Heart left ventricle (tissue), 16 donors: ENCODE measurements at places on chromosomes 2 and 18. TPM values are rescaled to one million over a fixed set of nuclear protein-coding genes. Genes with fewer than 3 reads are reported as not detected.

The IL18R1 gene
- 1.1 TPM for polyA plus RNA-seq

The GLI2 gene
- polyA plus RNA-seq: 0.30 TPM

- no peak for DNase-seq
Observed at GRCh38 chr18:59063912-59064311, 75.8 kb upstream of the SEC11C start.

The TCF4 gene
- 12.8 TPM for polyA plus RNA-seq

DNA sequence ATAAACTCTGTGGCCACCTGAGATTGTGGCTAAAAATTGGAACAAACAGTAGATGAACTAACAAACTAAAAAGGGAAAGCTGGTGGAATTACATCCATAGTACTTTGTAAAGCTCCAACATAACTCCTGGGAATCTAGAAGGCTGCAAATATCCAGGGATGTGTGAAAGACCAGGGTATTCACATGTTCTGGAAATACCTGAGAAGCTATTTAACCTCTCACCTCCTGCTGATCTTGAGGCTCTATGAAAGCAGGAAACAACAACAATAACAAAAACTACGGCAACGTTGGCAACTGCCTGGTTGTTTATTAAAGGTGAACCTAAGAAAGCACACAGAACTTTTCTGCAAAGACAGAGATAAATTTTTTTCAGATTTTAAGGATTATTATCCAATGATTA lies 171.3 kb downstream of the CCDC178 start:
- DNase-seq: no peak

GRCh38 chr2:116133381-116133942 lies 1681.0 kb upstream of the DDX18 start:
- DNase-seq: no peak

DNA sequence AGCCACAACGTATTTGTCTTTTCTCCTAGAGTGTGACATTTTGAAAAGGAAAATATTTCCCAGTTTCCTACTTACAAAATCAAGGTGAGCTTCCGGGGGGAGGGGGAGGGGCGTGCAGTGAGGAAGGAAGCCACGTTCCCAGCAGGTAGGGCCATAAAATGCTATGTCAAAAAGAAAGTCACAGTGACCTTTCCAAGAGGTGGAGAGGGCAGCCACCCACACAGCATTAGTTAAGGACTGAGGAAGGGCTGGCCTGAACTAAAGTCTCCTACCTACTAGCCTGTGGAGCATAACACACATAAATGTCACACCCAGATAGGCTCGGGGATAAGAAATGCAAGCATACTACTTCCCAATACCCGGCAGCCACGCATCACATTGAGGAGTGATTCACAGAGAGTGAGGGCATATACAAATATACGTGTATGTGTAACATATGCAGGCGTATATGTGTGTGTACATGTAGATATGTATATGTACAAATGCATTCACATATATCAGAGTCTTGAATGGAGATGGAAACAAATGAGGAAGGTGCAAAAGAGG lies 191.1 kb downstream of the STK39 start:
- no peak for DNase-seq

The SLC1A4 gene
- 19.5 TPM for polyA plus RNA-seq

DNA sequence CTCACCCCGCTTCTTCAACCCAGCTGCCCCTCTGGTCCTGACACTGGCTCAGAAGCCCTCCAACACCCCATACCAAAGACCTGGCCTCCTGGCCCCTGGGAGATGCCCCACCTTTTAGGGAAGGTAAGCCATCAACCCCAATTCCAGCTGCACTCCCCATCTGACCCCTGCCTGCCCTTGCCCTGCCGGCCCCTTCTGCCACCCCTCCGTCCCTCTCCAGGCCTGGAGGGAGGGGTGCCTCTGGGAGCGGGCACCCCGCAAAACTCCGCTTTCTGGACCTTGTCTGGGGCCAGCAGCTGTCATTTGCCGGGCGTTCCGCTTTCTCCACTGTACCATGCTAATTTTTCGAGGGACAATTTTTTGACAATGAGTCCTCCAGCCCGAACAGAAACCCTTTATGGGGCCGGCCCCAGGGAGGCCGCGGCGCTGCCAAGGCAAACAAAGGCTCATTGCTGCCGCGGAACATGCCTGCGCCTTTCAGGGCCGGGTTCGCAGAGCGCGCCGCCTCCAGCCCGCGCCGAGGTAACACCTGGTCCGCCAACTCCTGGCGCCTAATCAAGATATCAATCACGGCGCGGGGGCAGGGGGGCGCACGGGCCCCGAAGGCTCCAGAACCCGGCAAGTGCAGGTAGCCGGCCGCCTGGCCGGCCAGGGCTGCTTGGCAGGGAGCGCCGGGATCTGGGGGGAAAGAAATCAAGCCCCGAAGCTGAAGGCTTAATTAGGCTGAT lies 96.0 kb downstream of the INHBB start:
- DNase-seq: no peak

GRCh38 chr2:173909846-173910245 lies 55.3 kb downstream of the SP3 start:
- no peak for DNase-seq

- DNase-seq: no peak
Observed at GRCh38 chr2:166784296-166784946, 103.9 kb upstream of the XIRP2 start.

The RRM2 gene
- polyA plus RNA-seq: 0.44 TPM

DNA sequence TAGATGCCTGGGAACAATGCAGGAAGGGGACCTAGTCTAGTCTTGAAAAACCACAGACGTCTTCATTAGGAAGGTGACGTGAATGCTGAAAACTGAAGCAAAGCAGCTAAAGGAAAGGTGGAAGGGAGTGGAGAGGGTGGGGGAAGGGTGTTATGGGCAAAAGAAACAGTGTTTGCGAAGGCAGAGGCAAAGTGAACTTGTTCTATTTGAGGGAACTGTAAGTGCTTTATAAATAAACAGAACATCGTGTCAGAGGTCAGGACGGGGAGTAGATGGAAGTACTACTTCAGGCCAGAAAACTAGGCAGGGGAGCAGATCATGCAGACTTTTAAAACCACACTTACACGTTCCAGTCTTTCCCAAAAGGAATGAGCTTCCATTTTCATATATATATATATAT lies 57.8 kb downstream of the FASTKD2 start:
- DNase-seq: peak; percentile 36

GRCh38 chr2:113184531-113185230 lies 10.9 kb downstream of the PSD4 start:
- no peak for DNase-seq

The THOC1 gene
- 19.0 TPM for polyA plus RNA-seq

The CAD gene
- polyA plus RNA-seq: 9.3 TPM

GRCh38 chr2:108923019-108923700 lies 65.9 kb downstream of the EDAR start:
- no peak for DNase-seq

DNA sequence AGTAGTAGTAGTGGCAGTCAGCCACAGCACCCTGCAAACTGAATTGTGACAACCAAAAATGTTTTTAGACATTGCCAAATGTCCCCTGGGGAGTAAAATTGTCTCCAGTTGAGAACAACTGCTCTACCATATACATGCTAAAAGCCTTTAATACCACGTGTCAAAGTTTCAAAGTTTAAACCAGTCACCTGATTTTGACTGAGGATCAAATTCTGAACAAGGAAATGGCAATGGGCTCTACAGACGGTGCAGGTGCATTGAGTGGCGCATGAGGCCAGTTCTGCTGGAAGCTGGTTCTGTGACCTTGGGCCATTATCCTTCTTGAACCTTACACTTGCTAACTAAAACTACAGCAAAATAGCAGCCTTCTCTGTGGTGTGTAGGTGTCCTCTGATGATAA lies 85.0 kb downstream of the LIPG start:
- DNase-seq: no peak

- no peak for DNase-seq
Observed at GRCh38 chr2:216858312-216858711, 1.6 kb downstream of the TNP1 start.

DNA sequence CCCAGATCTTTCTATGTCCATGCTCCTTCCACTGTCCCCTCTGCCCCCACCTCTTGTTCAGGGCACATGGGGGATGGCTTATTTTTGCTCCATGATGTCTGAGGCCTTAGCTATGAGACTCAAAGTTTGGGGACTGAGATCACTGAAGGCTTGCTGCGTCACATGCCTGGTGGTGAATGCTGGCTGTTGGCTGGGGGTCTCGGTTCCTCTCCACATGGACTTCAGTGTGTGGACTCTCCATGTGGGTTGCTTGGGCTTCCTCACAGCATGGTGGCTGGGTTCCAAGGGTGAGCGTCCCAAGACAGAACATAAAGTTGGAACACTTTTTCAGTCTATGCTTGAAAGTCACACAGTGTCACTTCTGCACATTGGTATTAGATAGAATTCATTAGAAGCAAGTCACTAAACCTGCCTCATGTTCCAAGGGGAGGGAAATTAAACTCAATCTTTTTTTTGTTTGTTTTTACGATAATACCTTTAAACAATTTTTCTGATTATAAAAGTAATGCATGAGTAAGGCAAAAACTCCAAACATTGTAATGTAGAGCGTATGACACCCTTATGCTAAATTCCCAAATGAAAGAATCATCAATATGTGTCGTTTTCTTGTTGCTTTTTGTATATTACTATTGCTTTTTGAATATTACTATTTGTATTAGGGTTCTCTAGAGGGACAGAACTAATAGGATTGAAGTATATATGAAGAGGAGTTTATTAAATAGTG lies 111.7 kb downstream of the MYCN start:
- no peak for DNase-seq

DNA sequence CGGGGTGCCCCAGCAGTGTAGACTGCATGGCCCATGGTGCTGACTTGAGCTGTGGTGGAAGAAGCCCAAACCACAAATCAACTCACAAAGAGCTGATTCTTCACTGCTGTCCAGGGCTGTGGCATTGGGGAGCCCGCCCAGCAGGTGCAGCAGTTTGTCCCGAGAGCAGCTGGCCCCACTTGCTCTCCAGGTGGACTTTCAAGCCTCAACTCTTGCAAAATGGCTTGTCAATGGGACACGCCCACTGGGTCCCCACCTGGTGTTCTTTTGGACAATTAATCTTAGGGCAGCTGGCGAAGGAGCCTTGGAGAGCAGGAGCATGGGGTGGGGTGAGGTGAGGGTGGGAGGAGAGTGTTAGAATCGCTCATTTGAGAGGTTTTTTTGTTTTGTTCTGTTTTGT lies 117.9 kb downstream of the MYCN start:
- no peak for DNase-seq

DNA sequence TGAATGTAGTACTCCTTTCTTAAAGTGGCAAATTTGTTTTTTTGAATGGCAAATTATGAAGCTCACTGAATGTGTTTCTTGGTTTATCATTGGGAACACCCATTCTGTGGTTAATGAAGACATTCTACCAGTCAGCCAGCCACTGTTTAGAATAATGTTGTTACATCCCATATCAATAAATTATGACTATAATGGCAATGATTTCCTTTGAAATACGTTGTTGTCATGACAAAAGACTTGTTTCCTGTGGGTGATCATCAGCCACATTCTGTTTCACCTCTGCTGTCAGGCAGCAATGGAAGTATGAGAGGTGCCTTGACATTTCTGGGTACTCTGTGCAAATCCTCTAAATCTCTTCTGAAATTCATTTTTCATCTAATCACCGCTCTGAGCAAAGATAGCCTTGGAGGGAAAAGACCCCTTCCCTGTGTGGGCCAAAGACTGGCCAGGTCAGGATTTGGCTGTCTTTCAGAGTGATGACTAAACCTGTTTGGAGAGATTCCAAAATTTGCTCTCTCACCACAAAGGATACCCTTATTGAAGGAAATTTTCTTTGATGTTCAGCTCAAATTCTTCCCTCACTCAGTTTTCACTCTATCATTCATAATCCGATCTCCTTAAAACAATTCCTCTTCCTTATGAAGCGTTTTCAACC lies 869.2 kb downstream of the BCL11A start:
- DNase-seq: no peak

The SDC1 gene
- 0.28 TPM for polyA plus RNA-seq

The GGCX gene
- polyA plus RNA-seq: 12.6 TPM

GRCh38 chr18:69002233-69002632 lies 204.4 kb downstream of the CCDC102B start:
- DNase-seq: no peak

GRCh38 chr2:23465936-23466335 lies 81.0 kb downstream of the KLHL29 start:
- no peak for DNase-seq

- DNase-seq: no peak
Observed at GRCh38 chr2:142642650-142643049, 234.8 kb upstream of the KYNU start.

The RNF181 gene
- polyA plus RNA-seq: 165 TPM

GRCh38 chr2:226080334-226080733 lies 680.8 kb downstream of the NYAP2 start:
- DNase-seq: no peak

The INHBB gene
- polyA plus RNA-seq: 2.8 TPM

- DNase-seq: no peak
Observed at GRCh38 chr2:11346023-11346482, 1.6 kb upstream of the ROCK2 start.

- DNase-seq: no peak
Observed at GRCh38 chr2:65922030-65922429, 489.6 kb upstream of the SPRED2 start.

GRCh38 chr2:20418519-20418918 lies 28.4 kb upstream of the RHOB start:
- no peak for DNase-seq

DNA sequence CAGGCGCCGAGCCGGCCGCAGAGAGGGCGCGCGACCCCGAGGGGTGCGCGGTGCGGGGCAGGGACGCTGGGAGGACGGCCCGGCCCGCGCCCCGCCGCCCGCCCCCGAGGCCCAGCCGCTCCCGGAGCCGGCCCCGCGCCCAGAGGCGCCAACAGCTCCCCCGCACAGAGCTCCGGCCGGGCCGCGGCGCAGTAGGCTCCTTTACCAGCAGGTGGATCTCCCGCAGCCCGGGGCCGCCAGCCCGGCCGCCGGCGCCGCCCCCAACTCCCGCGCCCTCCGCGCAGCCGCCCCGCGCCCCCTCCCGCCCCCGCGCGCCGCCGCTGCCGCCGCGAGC lies 258 bp downstream of the MGAT4A start:
- peak; percentile 59 for DNase-seq

The RAMP1 gene
- 1,114 TPM for polyA plus RNA-seq
